ENCODE measurements at places on chromosomes 6 and 20. TPM values are rescaled to one million over a fixed set of nuclear protein-coding genes. Genes with fewer than 3 reads are reported as not detected.

The TBXT gene
- total RNA-seq, result not detected

The LRP11 gene
- total RNA-seq, result 15.5 TPM

DNA sequence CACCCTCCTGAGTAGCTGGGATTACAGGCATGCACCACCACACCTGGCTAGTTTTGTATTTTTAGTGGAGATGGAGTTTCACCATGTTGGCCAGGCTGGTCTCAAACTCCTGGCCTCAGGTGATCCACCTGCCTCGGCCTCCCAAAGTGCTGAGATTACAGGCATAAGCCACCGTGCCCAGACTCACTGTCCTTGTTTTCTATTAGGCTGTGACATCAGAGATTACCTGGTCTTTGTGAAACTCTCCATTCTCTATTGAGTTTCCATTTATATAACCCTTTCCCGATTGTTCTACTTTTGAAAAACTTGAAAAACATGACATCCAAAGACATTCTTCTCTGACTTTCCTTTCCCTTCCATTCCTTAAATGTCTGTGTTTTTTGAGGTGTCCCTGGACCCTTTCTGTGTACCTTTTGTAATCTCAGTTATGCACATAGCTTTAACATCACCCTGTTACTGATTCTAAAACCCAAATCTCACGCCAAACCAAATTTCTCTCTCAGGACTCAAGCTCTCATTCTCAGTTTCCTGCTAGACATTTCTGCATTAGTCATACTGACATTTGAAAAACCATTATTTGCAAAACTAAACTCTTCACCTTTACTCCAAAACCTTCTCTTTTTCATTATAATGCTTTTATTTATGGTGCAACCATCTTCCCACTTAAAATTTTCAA is 137.0 kb downstream of the KHDC1L start:
- no peak for DNase-seq

- DNase-seq, result peak; percentile 69
These were observed 38.1 kb upstream of the HLA-E start for GRCh38 chr6:30450909-30451841.

- no peak for DNase-seq
These were observed at the start of gene NRSN1 for GRCh38 chr6:24125980-24126379. TSS of gene NRSN1 (plus strand) at chr6:24126215. CDS start at chr6:24134328, 8,113 bp downstream.

DNA sequence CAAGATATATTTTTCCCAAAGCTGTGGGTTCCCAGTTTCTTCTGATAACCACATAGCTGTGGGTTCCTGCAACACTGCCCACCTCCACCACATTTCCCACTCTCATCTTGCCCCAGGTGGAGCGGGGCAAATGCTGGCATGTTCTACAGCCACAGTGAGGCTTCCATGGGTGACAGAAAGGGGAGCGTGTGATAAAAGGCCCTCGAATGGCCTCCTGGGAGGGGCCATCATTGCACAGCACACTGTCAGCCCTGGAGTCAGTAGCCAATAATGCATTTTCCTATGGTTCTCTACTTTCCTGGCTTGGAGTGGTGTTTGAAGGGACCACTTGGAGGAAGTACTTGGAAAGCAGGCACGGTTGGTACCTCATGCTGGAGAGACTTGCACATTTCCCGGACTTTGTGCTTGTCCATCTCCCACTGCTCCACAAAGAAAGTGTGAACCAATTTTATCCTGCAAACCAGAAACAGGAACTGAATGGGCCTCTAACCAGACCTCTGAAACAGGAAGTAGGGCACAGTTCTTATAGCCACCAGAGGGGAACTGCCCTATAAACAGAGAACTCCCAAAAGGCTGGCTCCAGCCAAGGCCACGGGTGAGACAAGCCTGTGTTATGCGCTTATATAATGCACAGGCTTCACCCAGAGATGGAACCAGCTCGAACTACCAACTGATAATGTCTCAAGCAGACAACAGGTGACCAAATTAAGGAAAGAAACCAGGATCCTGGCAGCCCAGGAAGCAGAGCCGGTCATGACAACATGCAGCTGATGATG is 8.6 kb downstream of the MAP3K5 start:
- DNase-seq, result no peak

- DNase-seq, result no peak
These were observed 129.9 kb downstream of the LRFN2 start for GRCh38 chr6:40457261-40457660.

Measured in left cardiac atrium (tissue), 4 donors.